Esophagus muscularis mucosa (tissue), 4 donors: ENCODE measurements at places on chromosomes 1 and 21. TPM values are rescaled to one million over a fixed set of nuclear protein-coding genes. Genes with fewer than 3 reads are reported as not detected.

DNA sequence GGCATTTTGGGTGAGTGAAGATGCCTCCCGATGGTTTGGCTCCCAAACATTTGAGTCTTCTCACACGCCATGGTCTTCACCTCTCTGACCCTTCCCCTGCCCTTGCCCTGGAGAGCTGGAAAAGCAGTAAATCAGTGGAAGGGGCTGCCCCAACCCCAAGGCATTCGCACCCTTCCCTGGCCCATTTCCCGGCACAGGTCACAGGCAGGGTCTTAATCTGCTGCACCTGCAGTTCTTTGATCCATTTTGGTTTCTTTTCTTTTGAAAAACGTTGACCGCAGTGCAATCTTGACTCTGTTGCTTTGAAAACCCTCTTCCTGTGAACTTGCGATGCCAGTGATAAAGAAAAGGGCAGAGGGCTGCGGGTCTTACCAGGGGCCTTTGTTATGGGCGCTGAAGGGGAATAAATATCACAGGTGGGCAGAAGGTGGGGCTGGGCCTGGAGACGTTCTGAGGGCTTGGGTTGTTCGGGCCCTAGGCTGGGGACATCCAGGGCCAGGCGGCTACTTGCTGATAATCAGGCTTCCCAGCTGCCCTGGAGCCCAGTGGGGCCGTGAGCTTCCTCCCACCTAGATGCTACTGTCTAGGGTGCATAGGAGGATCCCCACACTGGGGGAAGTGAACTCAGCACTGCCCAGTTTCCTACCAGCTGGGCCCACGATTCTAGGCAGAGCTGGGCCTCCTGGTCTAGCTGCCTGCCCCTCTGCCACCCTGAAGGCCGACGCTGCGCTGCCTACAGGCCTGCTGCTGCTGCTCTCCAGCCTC, 38.6 kb upstream of the EPS8L3 start:
- H3K36me3 ChIP-seq, result no peaks in the 10 kb centered on the region
- no peak for DNase-seq
- no peaks in the 10 kb centered on the region for H3K27me3 ChIP-seq
- peak overlapping the region; percentile 52 for H3K27ac ChIP-seq

DNA sequence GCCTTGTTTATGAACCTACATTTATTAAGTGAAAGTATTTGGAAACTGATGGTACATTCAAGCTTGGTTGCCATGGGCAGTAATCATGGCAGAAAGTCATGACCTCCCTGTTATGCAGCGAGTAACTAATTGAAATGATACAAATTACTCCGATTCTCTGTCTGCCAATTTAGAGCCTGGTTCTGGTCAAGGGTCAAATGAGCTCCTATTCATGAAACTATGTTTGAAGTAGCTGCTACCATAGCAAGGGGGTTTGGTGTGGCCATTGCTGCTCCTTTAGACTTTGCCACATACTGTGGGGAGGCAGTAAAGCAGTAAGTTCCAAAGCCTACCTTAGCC, 187.2 kb upstream of the FOXD3 start:
- no peaks in the 10 kb centered on the region for H3K4me1 ChIP-seq
- H3K36me3 ChIP-seq, result no peaks in the 10 kb centered on the region
- H3K27ac ChIP-seq, result no peak overlapping the region

- no peaks in the 10 kb centered on the region for H3K36me3 ChIP-seq
- H3K4me1 ChIP-seq, result no peaks in the 10 kb centered on the region
- H3K27me3 ChIP-seq, result no peaks in the 10 kb centered on the region
- DNase-seq, result no peak
- no peak overlapping the region for H3K27ac ChIP-seq
- H3K4me3 ChIP-seq, result no peak overlapping the region
Observed at GRCh38 chr1:207191776-207192175, 87.7 kb downstream of the C4BPA start.

DNA sequence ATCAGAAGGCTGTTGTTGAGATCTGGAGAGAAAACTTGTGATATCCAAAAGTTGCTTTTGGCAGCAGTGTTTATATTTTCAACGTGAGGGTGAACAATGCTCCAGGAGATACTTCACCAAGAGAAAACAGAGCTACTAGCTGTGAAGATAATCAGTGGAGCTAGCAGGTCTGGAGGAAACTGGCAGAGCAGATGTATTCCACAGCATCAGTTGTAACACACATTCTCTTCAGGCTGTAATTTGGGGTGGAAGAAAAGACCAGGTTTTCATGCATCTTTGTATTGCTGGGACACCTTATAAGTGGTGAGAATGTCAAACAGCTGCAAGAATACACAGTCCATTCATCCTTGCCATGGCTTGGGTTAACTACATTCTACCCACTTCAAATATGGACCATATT, 22.0 kb downstream of the AHCYL1 start:
- H3K27me3 ChIP-seq, result no peaks in the 10 kb centered on the region
- H3K4me1 ChIP-seq, result peaks cover 44% of the 10 kb centered on the region
- no peak for DNase-seq
- peaks cover 28% of the 10 kb centered on the region for H3K36me3 ChIP-seq
- peak overlapping the region; percentile 76 for H3K27ac ChIP-seq

- no peaks in the 10 kb centered on the region for H3K27me3 ChIP-seq
- H3K4me3 ChIP-seq, result peak overlapping the region; percentile 86
- peaks cover 72% of the 10 kb centered on the region for H3K4me1 ChIP-seq
- H3K36me3 ChIP-seq, result peaks cover 6% of the 10 kb centered on the region
Observed at GRCh38 chr1:223711747-223712193, 569 bp upstream of the CAPN2 start.

DNA sequence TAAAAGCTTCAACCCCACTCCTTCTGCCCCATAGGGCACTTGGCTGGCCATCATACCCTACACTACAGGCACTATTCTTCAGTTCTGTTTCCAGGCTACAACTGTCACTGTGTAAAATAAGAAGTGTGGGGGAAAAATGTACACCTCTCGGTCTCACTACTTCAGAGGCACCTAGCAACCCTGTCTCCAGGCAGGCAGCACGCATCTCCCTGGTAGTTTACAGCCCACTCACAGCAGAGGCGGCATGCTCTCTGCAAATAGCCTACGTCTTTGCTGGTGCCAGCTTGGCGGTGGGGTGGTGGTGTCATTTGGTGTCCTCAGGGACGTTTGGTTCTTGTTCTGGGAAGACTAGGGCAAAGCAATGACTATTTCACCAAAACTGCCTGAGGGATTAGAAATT, 48.2 kb upstream of the BTG3 start:
- H3K4me3 ChIP-seq, result no peak overlapping the region
- H3K4me1 ChIP-seq, result no peaks in the 10 kb centered on the region
- H3K36me3 ChIP-seq, result no peaks in the 10 kb centered on the region
- no peak for DNase-seq
- H3K27ac ChIP-seq, result no peak overlapping the region

DNA sequence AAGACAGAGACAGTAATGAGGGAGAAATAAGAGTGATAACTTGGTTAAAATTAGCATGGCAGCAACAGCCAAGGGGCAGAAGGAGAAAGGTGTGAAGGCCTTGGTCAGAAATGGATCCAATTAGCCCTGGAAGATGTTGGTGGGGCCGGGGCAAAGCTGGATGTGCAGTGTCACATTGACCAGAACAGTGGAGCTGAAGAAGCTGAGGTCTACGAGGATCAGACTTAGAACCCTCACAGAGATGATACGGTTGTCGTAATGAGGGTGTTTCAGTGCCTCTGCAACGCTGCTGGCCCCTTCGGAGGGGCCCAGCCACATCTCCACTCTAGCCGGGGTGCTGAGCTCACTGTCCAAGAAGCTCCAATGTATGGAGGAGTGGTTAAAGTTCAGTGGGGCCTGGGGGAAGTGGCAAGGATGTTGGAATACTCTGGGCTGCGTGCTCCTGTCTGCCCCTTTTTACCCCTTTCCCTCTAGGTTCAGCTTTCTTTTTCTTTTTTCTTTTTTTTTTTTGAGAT, 14.2 kb downstream of the SH2D2A start:
- no peaks in the 10 kb centered on the region for H3K27me3 ChIP-seq
- no peak overlapping the region for H3K27ac ChIP-seq
- peaks cover 42% of the 10 kb centered on the region for H3K36me3 ChIP-seq
- H3K4me1 ChIP-seq, result peaks cover 40% of the 10 kb centered on the region
- DNase-seq, result no peak

DNA sequence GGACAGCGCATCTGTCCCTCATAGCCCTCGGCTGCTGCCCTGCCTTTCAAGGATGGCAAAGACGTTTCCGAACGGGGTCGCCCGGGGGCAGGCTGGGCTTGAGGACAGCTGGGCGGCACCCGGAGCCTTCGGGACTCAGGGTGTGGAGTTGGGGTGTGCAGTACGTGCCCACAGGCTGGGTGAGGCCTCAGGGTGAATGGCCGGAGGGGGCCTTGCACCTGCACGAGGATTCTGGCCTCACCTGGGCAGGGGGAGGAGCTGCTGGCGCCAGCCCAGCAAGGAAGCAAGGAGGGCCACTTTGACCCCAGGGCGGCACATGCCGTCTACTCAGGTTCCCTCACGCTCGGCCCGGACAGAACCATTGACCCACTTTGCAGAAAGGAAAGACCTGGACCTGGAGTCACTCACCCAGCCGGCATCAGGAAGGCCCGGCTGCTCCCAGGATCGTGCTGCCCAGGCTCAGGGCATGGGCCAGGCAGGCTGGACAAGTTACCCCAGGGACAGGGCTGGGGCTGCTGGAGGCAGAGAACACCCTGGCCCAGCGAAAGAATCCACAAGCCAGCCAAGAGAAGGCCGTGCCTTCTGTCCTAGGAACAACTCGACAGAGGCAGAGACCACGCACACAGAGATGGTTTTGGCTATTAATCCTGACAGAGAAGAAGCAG, 65.1 kb upstream of the TTC34 start:
- no peaks in the 10 kb centered on the region for H3K27me3 ChIP-seq
- no peak overlapping the region for H3K4me3 ChIP-seq
- H3K4me1 ChIP-seq, result no peaks in the 10 kb centered on the region
- no peak for DNase-seq
- H3K27ac ChIP-seq, result no peak overlapping the region

- no peaks in the 10 kb centered on the region for H3K27me3 ChIP-seq
- no peaks in the 10 kb centered on the region for H3K4me1 ChIP-seq
- DNase-seq, result no peak
- H3K36me3 ChIP-seq, result no peaks in the 10 kb centered on the region
- H3K27ac ChIP-seq, result no peak overlapping the region
Observed at GRCh38 chr1:28126212-28126611, 37.8 kb upstream of the EYA3 start.

- H3K27me3 ChIP-seq, result no peaks in the 10 kb centered on the region
- no peak for DNase-seq
- H3K27ac ChIP-seq, result peak overlapping the region; percentile 15
- H3K4me3 ChIP-seq, result no peak overlapping the region
- peaks cover 33% of the 10 kb centered on the region for H3K4me1 ChIP-seq
Observed at GRCh38 chr1:25503551-25504426, 39.6 kb upstream of the LDLRAP1 start.

Gene ELAPOR1
- total RNA-seq, result 0.34 TPM

Gene CDC42BPA
- 59.5 TPM for total RNA-seq

Gene GJC2
- 7.1 TPM for total RNA-seq

Gene DCST1
- 0.42 TPM for total RNA-seq

Gene RNF223
- not detected for total RNA-seq
